Trophoblast cell (in vitro differentiated cells and primary cell): ENCODE measurements at places on chromosomes 1 and 21.

- no peaks in the 10 kb centered on the region for H3K36me3 ChIP-seq
- H3K4me1 ChIP-seq: peaks cover 10% of the 10 kb centered on the region
- peak; percentile 88 for DNase-seq
- H3K27me3 ChIP-seq: peaks cover 10% of the 10 kb centered on the region
- no peak overlapping the region for H3K27ac ChIP-seq
Observed at GRCh38 chr1:78492386-78492950, 1.7 kb downstream of the PTGFR start.

DNA sequence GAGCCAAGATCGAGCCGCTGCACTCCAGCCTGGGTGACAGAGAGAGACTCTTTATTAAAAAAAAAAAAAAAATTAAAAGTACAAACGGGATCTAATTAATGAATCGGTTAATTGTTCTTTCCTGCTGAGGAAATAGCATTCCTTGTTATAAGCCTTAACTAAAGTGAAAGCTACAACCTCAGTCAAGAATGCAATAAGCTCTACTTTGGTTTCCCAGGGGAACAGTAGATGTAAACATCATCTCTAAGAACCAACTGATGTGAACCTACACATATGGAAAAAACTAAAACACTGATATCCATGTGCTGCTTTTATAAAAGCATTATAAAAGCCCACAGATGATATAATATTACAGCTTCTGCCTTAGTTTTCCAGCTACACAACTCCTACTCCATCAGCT, 41.9 kb downstream of the LPGAT1 start:
- no peak for DNase-seq
- H3K4me1 ChIP-seq: no peaks in the 10 kb centered on the region
- peaks cover 2% of the 10 kb centered on the region for H3K36me3 ChIP-seq

- H3K4me3 ChIP-seq: no peak overlapping the region
- H3K36me3 ChIP-seq: no peaks in the 10 kb centered on the region
- no peak overlapping the region for H3K27ac ChIP-seq
- DNase-seq: no peak
- no peaks in the 10 kb centered on the region for H3K27me3 ChIP-seq
Observed at GRCh38 chr1:17297991-17298390, 10.0 kb upstream of the PADI4 start.

GRCh38 chr1:216740331-216740730, 17.1 kb upstream of the ESRRG start:
- H3K4me1 ChIP-seq: no peaks in the 10 kb centered on the region
- DNase-seq: no peak
- H3K36me3 ChIP-seq: no peaks in the 10 kb centered on the region
- no peaks in the 10 kb centered on the region for H3K27me3 ChIP-seq
- no peak overlapping the region for H3K4me3 ChIP-seq
- no peak overlapping the region for H3K27ac ChIP-seq
